ENCODE measurements at places on chromosomes 6 and 20.

- DNase-seq, result no peak
These were observed 6.3 kb upstream of the FAM184A start for GRCh38 chr6:119084784-119085183.

DNA sequence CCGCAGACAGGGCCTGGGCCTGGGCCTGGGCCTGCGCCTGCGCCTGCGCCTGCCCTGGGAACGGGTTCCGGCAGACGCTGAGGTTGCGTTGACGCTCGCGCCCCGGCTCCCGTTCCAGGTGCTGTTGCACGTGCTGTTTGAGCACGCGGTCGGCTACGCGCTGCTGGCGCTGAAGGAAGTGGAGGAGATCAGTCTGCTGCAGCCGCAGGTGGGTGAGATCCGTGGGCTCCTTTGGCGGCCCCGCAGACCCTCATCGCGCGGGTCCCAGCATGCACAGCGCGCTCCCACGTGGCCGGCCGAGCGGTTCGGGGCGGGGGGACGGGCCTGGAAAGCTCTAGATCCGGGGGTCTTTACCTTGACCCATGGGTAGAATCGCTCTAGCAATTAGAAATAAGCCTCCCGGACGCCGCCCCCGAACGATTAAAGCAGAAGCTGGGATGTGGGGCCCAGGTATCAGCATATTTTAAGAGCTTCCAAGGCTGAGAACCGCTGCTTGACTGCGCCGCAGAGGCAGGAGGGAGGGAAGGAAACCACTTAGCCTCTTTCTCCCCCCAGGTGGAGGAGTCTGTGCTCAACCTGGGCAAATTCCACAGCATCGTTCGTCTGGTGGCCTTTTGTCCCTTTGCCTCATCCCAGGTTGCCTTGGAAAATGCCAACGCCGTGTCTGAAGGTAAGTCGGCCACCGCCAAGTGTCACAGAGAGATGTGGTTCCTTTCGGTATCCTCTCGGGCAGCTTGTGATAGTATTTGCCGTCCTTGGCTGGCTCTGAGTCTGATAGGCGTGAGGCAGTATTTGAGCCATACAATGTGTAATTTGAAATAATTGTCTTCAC, 508 bp downstream of the NOP56 start:
- no peak for DNase-seq

- DNase-seq, result no peak
These were observed 977 bp upstream of the SMAP1 start for GRCh38 chr6:70666706-70667105.

DNA sequence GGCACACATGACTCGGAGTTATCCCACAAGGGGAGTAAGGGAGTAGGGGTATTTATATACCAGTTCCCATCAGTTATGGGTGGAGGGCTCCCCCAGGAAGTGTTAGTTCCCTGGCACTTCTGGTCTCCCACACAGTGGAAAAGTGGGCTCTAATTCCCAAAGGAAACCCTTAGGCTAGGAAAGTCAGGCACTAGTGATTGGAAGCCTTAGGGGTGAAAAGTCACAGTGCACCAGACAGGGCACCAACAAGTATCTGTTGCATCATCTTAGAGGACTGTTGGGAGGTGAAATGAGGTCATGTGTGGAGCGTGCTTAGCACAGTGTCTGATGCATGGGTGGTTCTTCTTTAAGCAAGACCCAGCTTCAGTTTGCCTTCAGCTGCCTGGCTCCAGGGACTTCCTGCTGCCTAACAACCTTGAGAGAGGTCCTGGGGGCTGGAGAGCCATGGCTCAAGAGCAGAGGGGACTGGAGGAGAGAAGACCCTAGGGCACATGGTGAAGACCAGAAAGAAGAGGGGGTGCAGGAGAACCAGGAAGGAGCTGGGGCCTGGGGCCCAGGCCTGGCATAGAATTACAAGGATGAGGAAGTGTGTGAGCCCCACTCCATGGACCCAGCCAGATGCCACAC, 7.5 kb upstream of the FOXP4 start:
- DNase-seq, result no peak

- no peak for DNase-seq
These were observed 640 bp downstream of the NFS1 start for GRCh38 chr20:35698298-35699126.

- DNase-seq, result no peak
These were observed 69.2 kb upstream of the TRAF3IP2 start for GRCh38 chr6:111674883-111675282.

GRCh38 chr6:41050536-41050935, 2.5 kb upstream of the APOBEC2 start:
- DNase-seq, result no peak

GRCh38 chr6:140790109-140790508, 1342.6 kb upstream of the GJE1 start:
- DNase-seq, result no peak

DNA sequence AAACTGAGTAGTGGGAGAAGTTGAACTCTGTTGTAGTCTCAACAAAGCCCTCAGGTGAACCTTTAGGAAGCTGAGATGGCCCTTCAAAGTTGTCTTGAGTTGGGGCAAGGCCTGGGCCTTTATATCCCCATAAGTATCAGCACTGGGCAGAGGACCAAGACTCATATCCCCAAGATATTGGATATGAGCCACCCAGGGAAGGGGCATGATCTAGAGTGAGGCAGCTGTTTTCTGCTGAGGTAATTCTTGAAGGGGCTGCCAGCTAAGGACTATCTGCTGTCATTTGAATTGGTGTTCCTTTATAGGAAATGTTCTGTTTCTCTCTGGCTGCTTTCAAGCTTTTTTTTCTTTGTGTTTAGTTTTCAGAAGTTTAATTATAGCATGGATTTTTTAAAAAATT, 140.7 kb upstream of the FLRT3 start:
- DNase-seq, result no peak

- DNase-seq, result no peak
These were observed 69.2 kb downstream of the PCSK2 start for GRCh38 chr20:17295991-17296390.

DNA sequence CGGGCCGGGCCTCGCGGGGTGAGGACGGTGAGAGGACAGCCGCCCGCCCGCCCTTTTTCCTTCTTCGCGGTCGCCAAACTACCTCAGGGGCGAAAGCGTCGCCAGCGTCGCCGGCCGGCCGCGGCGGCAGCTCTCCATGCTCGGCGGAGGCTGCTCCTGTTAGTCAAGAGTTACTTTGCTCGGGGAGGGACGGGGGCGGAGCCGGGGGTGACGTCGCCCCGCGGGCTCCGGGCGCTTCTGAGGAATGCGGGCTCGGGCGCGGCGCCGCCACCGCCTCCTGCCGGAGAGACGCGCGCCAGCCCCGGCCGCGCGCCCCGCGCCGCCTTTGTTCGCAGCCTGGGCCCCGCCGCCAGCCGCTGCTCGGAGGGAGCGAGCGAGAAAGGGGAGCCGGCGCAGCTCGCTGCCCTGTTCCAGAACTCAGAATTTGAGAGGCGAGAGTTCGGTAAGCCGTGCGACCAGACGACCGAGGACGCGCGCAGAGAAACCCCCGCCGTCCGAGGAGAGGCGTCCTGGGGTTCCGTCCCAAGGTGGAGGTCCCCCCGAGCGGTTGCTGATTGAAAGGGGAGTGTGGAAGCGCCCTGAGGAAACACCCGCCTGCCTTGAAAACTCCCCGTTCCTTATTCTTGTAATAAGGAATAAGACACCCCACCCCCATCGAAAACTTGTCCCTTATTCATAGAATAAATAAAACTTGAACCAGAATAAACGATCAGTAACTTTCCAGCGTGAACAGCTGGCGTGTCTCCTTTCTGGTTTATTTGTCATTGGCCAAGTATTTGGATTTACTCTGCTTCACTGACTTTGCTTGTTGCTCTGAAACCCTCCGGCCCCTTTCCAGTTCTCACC, at the start of gene PTPRK:
Gene PTPRK, minus strand, starts transcription at position 164 of the 846 bp plus-strand sequence. CDS start 241 bp downstream, outside the sequence.
- DNase-seq, result peak; percentile 62

- DNase-seq, result no peak
These were observed 20.6 kb upstream of the SLC9A8 start for GRCh38 chr20:49792006-49792405.

GRCh38 chr20:11274141-11274594, 600.4 kb upstream of the JAG1 start:
- no peak for DNase-seq

DNA sequence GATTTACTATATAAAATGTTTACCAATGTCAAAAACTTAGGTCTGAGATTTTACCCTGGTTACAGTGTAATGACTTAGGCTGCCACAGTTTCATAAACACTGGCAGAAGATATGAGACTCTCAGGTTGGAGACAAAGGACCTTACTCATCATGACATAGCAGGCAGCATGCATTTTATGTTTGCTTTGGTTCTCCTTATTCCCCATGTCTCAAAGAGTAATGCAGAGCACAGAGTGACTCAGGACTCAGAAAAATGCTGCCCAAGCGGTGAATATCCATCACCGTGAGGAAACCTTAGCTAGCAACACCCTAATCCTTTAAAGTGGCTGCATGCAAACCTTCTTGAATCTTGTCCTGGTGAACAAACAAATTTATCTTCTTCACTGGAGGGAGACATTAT, 112.1 kb upstream of the EYS start:
- no peak for DNase-seq

DNA sequence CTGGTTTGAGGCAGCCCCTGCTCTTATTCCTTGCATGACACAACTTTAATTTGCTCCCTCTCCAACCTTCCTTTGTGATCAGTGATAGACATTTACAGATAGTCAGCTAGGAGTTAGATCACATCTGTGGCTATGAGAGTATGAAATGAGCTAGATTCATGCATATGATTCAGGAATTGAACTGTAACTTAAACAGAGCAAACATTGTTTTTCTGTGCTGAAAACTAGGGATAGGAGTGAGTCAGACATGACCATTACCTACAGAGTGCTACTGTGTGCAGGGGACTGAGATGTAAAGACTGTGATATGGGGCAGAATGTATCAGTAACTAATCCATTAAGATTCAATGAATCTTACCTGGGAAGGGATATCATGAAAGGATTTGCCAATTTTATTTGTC, 279.4 kb upstream of the SPTLC3 start:
- no peak for DNase-seq

- no peak for DNase-seq
These were observed 26.6 kb downstream of the PPP1R16B start for GRCh38 chr20:38831995-38832620.

GRCh38 chr6:24448828-24449525, 40.4 kb downstream of the GPLD1 start:
- DNase-seq, result no peak

- DNase-seq, result no peak
These were observed 30.9 kb upstream of the OCSTAMP start for GRCh38 chr20:46581391-46581790.

- DNase-seq, result peak; percentile 9
These were observed 2.9 kb downstream of the TNNC2 start for GRCh38 chr20:45823949-45824835.

- DNase-seq, result no peak
These were observed 10.6 kb upstream of the FAM8A1 start for GRCh38 chr6:17589406-17590096.

GRCh38 chr6:70657706-70658105, 10.0 kb upstream of the SMAP1 start:
- DNase-seq, result no peak

DNA sequence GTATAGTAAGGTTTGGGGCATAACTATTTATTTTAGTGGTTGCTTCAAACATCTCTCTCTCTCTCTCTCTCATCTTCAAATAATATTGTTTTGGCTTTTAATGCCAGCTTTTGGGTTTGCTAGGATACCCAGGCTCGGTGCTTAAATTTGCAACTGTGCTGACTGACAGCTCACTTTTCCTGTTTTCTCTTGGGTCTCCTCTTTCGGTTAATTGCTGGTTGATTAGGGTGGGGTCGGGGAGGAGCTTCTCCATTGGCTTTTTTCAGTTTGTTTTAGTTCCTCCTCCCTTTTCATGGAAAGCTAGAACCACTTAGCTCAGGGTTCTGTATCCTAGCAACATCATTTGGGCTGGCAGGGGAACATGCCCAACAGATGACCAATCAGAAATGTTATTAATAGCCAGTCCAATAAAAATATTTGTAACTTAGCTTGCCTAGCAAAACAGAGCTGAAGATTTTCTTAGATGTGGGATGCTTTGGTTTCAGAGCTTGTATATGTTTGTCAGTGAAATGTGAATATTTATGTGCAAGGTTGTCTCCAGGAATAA, 11.3 kb downstream of the TFAP2B start:
- DNase-seq, result no peak

DNA sequence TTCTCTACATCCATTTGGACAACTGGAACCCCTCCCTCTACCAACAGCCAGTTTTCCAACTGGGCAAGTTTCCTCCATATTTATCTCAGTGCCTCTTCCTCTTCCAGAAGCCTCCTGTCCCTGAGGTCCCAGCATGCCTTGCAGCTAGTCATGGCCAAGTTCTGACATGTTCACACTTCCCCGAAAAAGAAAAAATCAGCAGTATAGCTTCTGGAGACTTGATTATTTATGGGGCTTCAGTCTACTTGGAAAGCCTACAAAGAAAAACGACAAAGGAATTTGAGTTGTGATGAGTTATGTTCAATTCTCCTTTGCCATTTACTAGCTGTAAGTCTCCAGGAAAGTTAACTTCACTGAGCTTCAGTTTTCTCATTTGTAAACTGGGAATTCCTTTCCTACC, 406.5 kb downstream of the MAFB start:
- DNase-seq, result no peak

DNA sequence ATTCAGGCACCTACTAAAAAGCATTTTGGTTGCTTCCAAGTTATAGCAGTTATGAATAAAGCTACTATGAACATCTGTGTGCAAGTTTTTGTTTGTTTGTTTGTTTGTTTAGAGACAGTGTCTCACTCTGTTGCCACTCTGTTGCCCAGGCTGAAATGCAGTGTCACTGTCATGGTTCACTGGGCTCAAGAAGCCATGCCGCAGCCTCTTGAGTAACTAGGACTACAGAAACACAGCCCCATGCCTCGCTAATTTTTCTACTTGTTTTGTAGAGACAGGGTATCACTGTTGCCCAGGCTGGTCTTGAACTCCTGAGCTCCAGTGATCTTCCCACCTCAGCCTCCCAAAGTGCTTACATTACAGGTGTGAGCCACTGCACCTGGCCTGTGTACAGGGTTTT, 795.9 kb downstream of the EPHA7 start:
- DNase-seq, result no peak

- no peak for DNase-seq
These were observed 250.8 kb upstream of the HTR1E start for GRCh38 chr6:86686496-86686895.

- no peak for DNase-seq
These were observed 206.0 kb downstream of the ERMARD start for GRCh38 chr6:169957351-169957963.

GRCh38 chr6:21665392-21666200, 72.0 kb downstream of the SOX4 start:
- DNase-seq, result no peak

- DNase-seq, result no peak
These were observed 849.5 kb downstream of the MAFB start for GRCh38 chr20:39839399-39840119.

- DNase-seq, result peak; percentile 67
These were observed 55.0 kb downstream of the TRIM38 start for GRCh38 chr6:26017632-26017966.

DNA sequence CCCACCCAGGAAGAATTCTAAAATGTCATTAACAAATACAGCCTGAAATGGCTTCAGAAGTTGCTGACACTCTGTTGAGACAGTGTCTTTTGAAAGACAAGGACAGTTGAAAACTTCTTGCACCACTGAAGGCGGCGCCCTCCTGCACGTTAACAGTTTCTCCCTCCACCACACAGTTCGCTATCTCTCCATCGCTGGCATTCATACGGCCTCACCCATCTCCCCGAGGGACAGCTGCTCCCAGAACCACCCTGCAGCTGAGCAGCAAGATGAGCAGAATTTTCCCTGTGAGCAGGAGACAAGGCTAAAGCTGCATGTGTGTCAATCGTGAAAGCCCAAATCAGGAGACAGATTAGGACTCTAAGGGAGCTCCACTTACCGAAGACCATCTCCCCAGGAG, 113.3 kb downstream of the LY86 start:
- DNase-seq, result no peak

Measured in activated T-helper 1 cell treated with anti-CD3 and anti-CD28 coated beads, Interleukin-2, amount 50 U/mL, for 16 hours (primary cell).